ENCODE measurements at places on chromosomes 11 and 22.
A peak's percentile ranks its signal among the peaks of the same experiment; 100 is the strongest.

GRCh38 chr11:97786961-97787360 is 1233.8 kb upstream of the CNTN5 start:
- no peak for DNase-seq

DNA sequence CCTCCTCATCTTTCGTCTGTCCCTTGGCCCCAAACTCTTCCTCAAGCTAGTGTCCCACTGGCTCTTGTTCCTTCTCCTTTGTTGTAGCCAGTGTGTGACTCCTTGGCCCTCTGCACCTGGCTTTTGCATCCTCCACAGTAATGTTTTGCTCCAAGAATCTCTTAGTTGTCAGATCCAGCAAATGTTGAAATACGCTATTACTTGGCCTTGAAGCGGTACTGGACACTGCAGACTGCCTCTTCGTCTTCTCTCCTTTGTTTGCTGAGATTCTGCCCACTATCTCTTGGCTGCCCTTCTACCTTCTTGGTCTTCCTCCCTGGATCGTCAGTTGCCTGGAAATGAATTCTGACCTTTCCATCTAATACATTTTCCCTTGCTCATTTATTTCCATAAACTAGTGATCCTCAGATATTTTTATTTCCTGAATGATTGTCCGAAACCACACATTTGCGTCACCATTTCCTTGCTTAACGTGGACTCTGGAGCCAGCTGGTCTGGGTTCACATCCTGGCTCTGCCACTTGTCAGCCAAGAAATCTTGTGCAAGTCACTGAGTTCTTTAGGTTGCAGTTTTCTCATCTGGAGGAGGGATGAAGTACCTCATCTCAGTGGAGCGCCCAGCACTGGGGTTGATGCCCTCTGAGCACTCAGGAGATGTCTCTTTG is 113.6 kb downstream of the LDLRAD3 start:
- DNase-seq = no peak

- DNase-seq = peak; percentile 36
Observed at GRCh38 chr11:72519220-72519881, 85.0 kb upstream of the CLPB start.

DNA sequence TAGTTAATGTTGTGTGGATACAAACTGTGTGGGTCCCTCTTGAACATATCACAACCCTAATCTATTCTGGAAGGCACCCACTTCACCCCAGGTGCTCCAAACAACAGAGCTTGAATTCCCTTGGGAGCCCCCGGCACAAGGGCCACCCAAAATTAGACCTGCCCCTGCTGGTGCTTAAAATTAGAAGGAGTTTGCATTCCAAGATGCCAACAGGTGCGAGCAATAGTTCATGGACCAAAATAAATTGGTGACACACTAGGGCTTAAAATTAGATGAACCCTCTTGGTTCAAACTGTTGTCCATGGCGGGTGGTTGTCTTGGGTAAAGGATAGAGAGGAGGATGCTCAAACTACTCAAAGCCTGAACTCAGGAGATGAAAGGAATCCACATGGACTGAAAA is 291.5 kb downstream of the MN1 start:
- DNase-seq = no peak

- DNase-seq = no peak
Observed at GRCh38 chr11:19721176-19721575, 8.5 kb downstream of the NAV2 start.

Measured in EH (cell line).